ENCODE measurements at places on chromosomes 3 and 15.

DNA sequence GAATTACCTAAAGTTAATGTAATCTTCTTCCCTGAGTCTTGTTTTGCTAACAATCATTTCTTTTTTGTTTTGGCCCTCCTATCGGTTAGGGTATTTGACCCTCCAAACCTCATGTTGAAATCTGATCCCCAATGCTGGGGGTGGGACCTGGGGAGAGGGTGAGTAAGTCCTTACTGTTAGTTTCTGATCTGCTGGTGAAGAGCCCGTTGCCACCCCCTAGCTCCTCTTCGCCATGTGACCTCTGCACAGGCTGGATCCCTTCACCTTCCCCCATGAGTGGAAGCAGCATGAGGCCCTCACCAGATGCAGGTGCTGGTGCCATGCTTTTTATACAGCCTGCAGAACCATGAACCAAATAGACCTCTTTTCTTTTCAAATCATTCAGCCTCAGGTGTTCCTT is 62.8 kb upstream of the ADCY5 start:
- DNase-seq: no peak

GRCh38 chr15:101801048-101801447 is 2.3 kb upstream of the OR4F6 start:
- DNase-seq: no peak

DNA sequence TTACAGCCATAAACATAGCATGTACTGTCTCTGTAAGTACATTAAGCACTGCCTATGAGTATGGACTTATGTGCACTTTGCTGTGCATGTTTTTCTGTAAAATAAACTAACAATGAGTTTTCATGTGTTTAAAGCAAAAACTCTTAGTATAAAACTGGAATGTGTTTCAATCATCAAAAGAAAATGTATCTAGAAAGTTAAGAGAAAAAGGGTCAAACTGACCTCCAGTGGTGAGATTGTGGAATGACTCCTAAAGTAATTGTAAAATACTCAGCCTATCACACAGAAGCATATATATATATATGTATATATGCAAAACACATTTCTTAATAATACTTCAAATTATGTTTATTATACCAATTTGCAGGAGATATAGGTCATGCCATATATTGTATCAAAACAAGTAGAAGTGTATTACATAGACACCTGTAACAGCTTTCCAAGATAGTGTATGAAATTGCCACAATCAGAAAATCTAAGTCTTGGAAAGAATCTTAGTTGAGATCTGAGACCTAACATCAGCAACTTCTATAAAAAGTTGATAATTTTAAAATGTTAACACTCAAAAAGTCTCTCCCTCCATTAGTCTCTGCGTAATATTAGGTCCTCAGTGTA is 199.6 kb downstream of the FMN1 start:
- DNase-seq: no peak

DNA sequence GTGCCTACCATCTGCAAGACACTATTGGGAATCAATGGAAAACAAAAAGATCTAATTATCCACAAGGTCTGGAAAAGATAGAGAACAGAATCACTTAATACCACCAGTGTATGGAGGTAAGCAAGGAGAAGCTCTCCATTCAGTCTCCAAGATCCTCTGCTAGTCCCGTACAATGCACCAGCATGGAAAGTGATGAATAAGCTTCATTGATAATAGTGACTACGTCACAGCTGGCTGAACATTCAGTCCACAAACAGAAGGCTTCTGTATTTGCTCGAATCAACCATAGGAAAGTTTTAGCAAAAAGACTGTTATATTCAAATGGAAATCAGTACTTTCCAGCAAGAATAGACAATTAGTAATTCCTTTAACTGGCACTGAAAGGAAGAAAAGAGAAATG is 42.9 kb downstream of the IGSF11 start:
- no peak for DNase-seq

DNA sequence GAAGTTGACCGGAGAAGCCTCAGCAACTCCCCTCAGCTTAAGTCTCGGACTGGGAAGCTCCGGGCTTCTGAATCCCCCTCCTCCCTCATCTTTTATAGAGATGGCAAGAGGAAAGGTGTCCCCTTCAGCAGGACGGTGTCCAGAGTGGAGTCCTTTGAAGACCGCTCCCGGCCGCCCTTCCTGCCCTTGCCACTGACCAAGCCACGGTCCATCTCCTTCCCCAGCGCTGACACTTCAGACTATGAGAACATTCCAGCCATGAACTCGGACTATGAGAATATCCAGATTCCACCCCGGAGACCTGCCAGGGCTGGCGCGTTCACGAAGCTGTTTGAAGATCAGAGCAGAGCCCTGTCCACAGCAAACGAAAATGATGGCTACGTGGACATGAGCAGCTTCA is 2.4 kb downstream of the FGD5 start:
- no peak for DNase-seq

- no peak for DNase-seq
These were observed 39.5 kb downstream of the ISL2 start for GRCh38 chr15:76376029-76376428.

Measured in activated CD4-positive, alpha-beta T cell treated with anti-CD3 and anti-CD28 coated beads, Interleukin-2, amount 50 U/mL, for 1 hour (primary cell).